ENCODE measurements at places on chromosomes 2 and 18.

DNA sequence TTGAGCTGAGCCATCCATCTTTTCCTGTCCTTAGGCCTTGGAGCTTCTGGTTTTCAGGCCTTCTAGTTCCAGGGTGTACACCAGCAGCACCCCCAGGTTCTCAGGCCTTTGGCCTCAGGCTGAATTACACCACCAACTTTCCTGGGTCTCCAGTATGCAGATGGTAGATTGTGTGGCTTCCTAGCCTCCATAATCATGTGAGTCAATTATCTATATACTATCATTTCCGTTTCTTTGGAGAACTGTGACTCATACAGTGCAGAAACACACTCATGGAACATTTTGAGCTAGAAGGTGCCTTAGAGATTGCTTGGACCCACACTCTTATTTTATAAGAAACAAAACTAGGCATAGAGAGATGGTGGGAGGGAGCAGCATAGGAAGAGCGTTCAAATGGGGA is 167.4 kb downstream of the NCK2 start:
- no peak for DNase-seq

GRCh38 chr2:54639609-54640008 is 83.9 kb upstream of the EML6 start:
- no peak for DNase-seq

GRCh38 chr18:10705786-10706185 is 180.0 kb downstream of the NAPG start:
- no peak for DNase-seq

- DNase-seq = no peak
These were observed 124.2 kb downstream of the UBE2E3 start for GRCh38 chr2:181104512-181105115.

- no peak for DNase-seq
These were observed 77.3 kb upstream of the RPL31 start for GRCh38 chr2:100924520-100925451.

- DNase-seq = no peak
These were observed 324.1 kb upstream of the THUMPD2 start for GRCh38 chr2:40103163-40103562.

DNA sequence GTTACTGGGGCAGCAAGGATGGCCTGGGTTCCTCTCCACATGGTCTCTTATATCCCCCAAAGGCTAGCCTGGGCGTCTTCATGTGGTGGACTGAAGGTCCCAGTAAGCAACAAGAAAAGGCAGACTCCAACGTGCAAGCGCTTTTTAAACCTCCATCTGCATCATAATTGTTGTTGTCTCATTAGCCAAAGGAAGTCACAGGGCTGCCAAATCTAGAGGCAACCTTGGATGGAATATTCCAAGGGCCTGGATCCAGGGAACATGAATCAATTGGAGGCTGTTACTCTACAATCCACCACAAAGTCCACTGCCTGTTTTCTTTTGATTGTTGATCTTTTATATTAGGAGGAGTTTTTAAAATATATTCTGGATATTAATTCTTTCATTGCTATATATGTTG is 118.8 kb downstream of the SH3RF3 start:
- DNase-seq = no peak

DNA sequence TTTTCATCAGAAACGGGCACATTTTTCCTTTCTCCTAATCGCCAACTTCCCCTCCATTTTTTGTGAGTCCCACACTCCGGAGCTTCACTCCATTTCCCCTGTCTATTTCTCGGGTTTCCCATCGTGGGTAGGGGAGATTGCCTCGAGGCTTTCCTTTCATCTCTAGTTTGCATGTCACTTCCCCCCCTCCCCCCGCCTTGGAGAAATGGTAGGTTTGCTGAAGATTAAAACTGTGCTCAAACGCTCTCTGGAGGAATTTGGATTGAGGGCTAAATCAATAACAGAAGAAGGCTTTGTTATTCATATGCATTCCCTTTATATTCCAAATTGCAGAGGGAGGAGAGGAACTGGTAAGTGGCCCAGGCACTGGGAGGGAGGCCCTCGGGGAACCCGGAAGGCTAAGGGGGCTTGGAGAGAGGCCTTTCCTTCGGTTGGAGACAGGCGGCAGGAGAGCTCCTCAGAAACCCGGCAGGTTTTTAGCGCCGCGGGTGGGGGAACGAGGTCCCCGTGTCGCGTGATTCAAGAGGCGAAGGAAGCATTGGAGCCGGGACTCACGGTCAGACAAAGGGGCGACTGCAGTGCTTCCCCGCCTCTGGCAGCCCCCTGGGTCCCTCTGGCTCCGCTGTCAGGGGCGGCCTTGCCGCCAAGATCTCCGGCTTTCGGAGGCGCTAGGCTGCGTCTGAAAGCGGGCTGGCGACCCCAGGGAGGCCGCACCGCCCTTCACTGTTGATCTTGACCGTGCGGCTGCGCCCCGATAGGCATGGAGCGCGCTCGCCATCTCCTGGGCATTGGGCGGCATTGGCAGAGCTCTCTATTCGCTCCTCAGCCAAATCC is 2.4 kb upstream of the HOXD12 start:
- DNase-seq = no peak

DNA sequence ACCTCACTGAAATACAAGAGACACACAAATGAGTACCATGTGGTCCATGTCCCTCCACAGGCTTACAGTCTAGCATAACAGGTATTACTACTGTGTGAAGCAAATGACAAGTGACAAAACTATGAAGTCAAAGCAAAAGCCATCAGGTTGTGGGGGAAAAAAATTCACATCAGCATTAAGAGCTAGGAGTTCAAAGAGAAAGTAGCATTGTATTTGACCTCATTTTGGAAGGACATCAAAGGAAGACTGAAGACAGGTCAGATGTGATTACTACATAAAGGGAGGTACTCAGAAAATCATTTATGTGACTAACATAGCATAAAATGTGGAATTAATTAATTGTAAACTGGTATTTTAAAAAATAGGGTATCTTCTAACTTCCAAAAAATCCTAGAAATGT is 224.2 kb downstream of the CDH2 start:
- no peak for DNase-seq

DNA sequence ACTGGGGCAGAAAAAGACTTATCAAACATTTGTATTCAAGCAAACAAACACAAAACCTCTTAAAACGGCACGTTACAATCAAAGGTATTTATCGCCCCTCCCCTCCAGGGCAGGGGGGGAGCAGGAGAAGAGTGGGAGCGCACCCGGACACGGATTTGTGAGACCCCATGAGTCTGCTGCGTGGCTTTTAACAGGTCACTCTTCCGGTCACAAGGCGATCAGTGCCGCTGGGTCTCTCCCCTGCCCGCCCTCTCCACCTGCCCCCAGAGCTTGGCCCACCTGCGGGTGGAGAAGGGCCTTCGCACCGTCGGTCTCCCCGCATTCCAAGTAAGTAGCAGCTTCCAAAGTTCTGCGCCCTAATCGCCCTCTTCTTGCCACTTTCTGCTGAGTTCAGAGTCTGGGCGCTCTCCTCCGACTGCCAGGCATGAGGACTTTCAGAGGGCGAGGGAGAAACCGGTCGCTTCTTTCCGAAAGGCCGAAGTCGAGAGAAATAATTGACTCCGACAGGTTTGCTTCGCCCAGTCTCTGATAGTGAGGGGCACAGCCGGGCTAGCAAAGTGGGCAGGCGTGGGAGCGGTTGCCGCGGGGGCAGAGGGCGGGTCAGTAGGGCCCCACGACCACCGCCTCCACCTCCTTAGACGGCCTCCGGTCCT is 800 bp downstream of the RPRM start:
- no peak for DNase-seq

GRCh38 chr2:19028587-19029375 is 329.6 kb downstream of the OSR1 start:
- DNase-seq = no peak

DNA sequence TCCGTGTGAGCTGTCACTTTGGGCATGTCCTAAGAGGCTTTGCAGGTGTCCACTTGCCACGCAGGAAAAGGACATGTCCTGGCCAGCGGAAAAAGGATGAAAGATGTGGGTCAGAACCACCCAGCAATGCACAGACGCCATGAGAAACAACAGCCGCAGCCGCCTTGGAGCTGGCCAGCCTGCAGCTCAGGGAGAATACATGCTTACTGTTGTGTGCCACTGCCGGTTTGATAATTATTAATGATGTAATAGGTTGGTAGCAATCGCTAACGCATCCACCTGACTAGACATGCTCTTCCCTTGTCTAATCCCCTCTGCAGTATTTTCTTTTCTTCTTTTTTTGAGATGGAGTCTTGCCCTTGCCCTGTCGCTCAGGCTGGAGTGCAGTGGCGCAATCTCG is 221.7 kb downstream of the HAUS1 start:
- DNase-seq = no peak

GRCh38 chr2:125086313-125087184 is 1061.5 kb downstream of the CNTNAP5 start:
- no peak for DNase-seq

- no peak for DNase-seq
These were observed 63.6 kb downstream of the SPOPL start for GRCh38 chr2:138565230-138565598.

DNA sequence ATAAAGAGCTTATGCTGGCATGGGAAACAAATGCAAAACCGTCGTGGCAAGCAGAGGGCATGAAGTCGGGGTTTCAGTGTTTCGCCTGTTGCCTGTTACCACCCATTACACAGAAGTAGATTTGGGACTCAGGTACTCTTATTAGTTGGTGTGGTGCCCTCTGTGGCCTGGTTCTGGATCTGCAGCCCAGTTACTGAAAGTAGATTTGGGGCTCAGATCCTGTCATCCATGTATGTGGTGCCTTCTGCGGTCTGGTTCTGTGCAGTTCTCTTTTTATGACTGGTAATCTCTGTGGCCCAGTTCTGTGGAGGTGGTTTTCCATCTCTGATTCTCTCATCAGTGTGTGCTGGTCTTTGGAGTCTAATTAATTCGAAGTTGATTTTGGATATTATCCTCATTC is 45.2 kb downstream of the ADNP2 start:
- DNase-seq = no peak

GRCh38 chr18:34809451-34810072 is 99.5 kb downstream of the DTNA start:
- no peak for DNase-seq

DNA sequence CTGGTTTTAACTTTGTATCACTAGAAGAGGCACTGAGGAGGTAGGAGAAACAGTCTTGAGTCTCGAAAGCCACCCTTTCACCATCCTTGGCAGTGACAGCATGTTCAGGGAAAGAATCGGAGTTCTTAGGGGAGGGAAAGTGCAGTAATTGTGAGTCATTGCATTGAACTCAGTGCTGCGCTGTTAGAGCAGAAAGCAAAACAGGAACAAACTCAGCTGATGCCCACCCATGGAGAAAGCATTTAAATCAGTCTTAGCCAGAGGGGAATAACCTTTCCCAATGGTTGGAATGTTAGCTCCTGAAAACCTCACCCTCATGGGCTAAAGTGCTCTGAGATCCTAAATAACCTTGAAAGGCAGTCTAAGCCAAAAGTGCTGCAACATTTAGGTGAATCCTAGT is 845.6 kb upstream of the CNTNAP5 start:
- no peak for DNase-seq

DNA sequence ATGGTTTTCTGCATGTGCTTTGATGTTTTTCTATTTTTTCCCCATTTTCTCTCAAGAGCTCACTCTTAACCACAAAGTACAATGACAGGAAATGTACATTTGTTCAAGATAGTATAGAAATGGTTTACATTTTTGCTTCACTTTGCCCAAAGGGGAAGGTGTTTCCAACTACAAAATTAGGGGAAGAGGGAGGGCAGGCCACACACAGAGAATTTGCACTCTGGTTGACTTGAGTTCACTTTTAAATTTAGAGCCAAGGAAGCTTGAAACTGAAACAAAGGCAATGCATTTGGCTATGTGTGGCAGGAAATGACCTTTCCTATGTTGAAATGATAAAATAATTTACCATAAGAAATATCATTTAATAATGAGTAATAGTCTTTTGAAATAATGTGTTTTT is 19.1 kb upstream of the VIT start:
- no peak for DNase-seq

DNA sequence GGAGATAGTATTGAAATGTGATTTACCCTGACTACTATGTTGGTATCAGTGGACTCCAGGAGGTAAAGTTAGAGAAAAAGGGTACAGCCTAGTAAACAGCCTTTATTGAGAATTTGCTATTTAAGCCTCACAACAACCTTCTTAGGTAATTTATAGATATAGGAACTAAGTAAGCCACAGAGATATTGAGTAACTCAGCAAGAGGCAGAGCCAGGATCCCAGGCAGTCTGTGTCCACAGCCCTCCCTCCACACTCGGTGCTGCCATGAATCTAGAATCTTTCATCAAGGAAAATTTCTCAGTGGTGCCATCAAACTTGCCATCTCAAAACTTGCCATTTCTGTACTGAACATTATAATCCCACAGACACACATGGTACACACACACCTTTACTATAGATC is 170.9 kb downstream of the CAPN13 start:
- DNase-seq = no peak

GRCh38 chr2:171390941-171391516 is 42.8 kb downstream of the METTL8 start:
- no peak for DNase-seq

GRCh38 chr2:19009510-19009909 is 348.9 kb downstream of the OSR1 start:
- no peak for DNase-seq

GRCh38 chr2:225600444-225600843 is 200.9 kb downstream of the NYAP2 start:
- no peak for DNase-seq

GRCh38 chr18:79123948-79124347 is 54.8 kb downstream of the ATP9B start:
- no peak for DNase-seq

DNA sequence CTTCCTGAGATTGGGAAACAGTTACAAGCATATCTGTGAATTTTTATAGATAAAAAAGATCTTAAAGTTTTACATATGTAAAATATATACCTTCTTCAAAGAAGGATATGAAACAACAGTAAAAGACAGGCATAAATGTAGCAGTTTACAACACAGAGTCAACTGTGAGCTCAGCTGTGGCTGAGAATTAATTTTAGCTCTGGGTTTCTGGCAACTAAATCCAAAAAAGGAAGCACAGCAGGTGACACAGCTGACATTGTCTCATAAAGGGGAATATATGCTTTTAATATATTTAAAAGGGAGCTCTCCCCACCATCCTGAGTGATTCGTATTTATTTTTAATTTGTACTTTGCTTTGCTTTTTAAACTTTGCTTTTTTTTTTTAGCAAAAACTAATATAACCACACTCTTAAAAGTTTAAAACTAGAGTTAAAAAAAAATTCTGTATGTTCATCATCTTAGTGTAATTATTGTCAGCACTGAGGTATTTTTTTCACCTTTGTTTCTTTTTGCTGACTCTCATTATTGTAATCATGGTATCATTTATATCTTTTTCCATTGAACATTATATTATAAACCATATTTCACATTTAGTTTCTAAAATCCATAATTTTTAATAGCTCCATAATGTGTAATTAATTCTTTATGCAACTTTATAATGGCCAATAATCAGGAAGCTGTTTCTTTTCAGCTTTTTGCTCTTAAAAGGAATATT is 6.7 kb downstream of the TUBB6 start:
- DNase-seq = no peak

GRCh38 chr18:74645679-74646078 is 48.0 kb downstream of the ZNF407 start:
- DNase-seq = no peak

All from thoracic aorta (tissue), 2 donors.